Activated CD4-positive, alpha-beta T cell treated with anti-CD3 and anti-CD28 coated beads, Interleukin-2, amount 10 ng/mL, durations not matched to agents 7 days and 5 days (primary cell): ENCODE measurements at places on chromosomes 6 and 20. TPM values are rescaled to one million over a fixed set of nuclear protein-coding genes. Genes with fewer than 3 reads are reported as not detected.

- no peak for DNase-seq
Observed at GRCh38 chr20:21303872-21304586, 898 bp downstream of the XRN2 start.

- no peak for DNase-seq
Observed at GRCh38 chr6:12047792-12048432, 35.8 kb downstream of the HIVEP1 start.

DNA sequence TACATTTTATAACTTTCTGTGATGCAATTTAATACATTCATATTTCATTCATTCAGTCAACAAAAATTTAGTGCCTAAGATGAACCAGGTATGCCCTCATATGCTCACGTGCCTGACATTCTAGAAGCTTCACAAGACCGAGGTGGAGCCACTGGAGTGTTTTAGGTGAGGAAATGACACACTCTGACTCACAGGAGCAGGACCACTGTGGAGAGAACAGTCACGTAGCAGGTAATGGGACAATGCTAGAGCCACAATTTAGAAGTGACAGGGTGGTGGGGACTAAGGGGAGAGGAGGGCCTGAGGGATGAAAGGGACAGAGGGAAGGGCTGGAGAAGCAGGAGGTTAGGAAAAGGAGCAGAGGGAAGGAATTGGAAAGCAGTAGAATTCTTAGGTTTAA is 17.6 kb upstream of the HLA-A start:
- no peak for DNase-seq

The GUCA1A gene
- total RNA-seq = not detected

The CD164 gene
- 275 TPM for total RNA-seq
